ENCODE measurements at places on chromosomes 3 and 15. TPM values are rescaled to one million over a fixed set of nuclear protein-coding genes. Genes with fewer than 3 reads are reported as not detected.

DNA sequence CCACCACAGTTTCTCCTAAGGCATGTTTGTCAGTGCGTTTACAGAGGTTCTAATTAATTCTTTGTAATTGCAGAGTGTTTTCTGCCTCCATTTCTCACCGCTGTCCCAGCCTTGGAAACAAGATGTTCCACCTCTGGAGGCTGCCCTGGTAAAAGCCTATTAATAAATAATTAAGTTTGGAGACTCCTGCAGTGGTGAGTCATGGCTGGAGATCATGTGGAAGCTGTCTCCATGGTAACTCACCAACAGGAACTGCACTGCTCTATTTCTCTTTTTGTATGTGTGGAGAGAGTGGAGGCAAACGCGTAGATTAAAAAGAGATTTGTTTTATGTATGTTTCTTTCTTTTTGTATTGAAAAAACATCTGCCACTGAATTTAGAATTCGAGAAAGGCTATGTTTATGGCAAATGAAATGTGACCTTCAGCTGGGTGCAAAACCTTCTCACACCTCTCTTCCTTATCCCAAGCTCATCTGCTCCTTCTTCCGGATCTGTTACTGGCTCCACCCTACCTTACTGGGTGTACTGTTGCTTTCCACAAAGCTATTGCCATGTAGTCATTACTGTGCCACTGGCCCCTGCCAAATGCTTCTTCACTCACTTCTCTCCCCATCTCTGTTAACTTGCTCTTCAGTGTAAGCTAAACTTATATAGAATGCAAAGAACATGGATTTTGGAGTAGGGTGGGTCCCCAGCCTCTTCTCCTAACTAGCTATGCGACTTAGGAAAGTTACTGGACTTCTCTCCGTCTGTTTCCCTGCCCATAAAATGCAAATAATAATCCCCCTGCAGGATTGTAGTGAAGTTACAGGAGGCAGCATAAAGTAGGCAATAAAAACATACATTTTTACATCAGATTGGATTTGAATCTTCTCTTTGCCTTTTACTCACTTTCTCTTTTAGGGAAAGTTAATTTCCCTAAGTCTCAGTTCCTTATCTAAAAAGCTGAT is 778.5 kb downstream of the NTRK3 start:
- peak; percentile 37 for DNase-seq

- peak; percentile 93 for DNase-seq
These were observed 18.8 kb downstream of the NBEAL2 start for GRCh38 chr3:46998121-46998851.

DNA sequence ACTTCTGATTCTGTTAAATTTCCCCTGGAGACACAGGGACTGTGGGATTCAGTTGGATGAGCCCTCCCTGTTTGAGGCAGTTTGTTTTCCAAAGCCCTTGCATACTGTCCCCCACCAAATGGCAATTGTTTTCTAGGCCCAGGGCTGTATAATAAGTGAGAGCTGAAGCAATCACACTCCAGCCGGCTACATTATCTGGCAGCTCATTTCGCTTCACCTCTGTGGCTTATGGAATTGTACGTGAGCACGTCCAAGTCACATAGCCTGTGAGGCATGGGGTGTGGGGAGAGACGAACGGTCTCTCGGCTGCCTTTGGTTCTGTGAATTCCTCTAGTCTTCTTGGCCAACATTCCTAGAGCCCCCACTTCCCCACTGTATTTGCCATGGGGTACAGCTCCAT is 10.7 kb downstream of the RBP2 start:
- DNase-seq: no peak

TUSC7 gene
- not detected for total RNA-seq

GP5 gene
- 0.12 TPM for total RNA-seq

Measured in GM23338 (cell line).